ENCODE measurements at places on chromosomes 4 and X.

GRCh38 chr4:188275686-188276085 lies 136.4 kb downstream of the TRIML1 start:
- no peak for DNase-seq

- no peak for DNase-seq
Observed at GRCh38 chr4:58561170-58561569, 1451.0 kb upstream of the IGFBP7 start.

- DNase-seq: no peak
Observed at GRCh38 chr4:145418739-145419138, 62.9 kb upstream of the SMAD1 start.

DNA sequence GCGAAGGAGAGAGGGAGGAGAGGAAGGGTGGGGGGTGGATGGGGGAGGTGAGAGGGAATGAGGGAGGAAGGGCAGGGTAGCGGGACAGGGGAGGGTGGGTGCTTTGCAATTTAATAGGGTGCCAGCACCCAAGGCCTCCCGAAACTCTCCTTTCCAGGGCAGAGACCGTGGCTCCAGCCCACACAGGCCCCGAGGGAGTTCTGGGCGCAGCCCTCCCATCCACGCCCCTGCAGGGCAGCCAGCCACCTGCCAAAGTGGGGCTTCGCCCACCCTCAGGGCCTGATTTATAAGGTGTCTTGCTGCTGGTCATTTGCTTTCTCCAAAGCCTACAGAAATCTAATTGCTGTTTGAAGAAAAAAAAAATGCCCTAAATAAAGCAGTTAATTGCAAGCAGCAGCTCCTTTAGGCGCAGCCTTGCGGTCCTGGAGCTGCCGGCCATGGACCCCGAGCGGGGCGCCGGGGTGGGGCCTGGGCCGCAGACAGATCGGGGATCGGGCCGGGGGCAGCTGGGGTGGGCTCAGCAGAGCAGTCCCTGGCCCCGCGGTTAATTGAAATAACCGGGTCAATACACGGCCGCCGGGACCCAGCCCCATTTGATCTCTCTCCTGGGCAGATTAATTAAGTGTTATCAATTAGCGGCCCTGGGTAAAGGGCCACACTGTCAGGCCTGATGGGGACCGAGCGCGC lies 106.0 kb upstream of the NKX1-1 start:
- DNase-seq: no peak

DNA sequence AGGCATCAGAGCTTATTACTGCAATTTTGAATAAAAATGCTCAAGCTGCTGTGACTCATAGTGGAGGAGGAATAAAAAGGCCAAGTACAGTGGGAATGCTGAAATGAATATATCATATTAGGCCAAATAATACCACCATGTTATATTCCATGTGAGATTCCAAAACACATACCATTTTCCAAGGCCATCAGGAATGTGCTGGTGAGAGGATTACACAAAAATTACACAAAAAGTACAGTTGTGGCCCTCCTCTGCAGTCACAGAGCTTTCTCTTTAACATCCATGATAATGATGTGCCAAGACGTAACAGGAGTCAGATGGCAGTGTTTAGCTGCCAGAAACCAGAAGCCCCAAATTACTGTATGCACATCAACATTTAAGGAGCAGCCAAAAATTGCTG lies 153.5 kb downstream of the PCDH18 start:
- no peak for DNase-seq

- no peak for DNase-seq
Observed at GRCh38 chrX:46755671-46756070, 3.2 kb downstream of the SLC9A7 start.

- no peak for DNase-seq
Observed at GRCh38 chr4:16186986-16187385, 39.3 kb downstream of the TAPT1 start.

- no peak for DNase-seq
Observed at GRCh38 chr4:155807021-155807420, 48.2 kb downstream of the GUCY1B1 start.

- no peak for DNase-seq
Observed at GRCh38 chr4:145278341-145279121, 98.1 kb upstream of the OTUD4 start.

DNA sequence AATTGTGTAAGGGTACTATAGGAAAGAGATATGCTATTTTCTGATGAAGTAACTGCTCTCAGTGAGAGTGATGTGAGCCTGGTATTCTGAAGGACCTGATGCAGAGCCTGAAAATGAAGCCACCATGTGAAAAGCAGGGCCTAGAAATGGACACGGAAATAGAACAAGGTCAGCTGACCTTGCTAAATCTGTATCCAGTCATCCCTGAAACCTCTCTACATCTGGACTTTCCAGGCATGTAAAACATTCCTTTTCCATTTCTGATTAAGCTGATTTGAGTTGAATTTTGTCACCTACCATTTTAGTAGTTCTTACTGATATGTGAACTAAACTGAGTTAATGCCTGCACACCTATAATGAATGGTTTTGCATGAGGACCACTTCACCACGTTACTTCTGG lies 72.4 kb upstream of the NEIL3 start:
- DNase-seq: no peak

DNA sequence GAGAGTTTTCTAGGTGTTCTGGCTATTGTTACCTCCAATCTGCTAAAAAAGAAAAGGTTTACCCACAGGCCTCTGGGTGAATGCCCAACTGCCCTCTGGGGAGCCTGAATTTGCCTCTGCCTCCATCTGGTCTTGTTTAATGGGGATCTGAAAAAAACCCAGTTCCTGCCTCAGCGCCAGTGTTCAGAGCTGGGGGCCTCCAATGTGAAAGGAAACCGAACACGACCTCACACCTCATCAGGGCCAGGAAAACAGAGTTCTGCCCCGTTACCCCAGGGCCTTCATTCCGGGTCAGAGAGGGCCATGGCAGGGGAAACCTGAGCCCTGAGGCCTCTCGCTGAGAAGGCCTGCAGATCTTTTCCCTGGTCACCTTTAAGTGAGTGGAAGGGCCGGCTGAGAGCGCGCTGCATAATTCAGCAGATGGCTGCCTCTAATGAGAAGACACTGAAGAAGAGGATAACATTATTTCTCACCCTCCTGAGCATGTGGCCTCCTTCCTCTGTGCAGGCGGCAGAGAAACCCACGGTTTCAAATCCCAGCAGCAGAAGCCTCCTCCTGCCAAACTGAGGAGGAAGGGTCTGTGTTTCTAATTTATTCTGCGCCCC lies 6.8 kb downstream of the SEPTIN6 start:
- no peak for DNase-seq

DNA sequence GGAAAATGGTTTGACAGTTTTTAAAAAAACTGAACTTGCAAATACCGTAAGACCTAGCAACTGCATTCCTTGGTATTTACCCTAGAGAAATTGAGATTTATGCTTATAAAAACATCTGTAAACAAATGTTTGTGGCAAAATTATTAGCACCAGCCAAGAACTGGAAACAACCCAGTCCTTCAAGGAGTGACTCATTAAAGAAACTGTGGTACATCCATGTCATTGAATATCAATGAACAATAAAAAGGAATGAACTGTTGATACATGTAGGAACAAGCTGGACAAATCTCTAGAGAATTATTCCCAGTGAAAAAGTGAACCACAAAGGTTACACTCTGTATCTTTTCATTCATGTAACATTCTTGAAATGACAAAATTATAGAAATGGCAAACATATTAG lies 240.2 kb upstream of the ADAMTS3 start:
- no peak for DNase-seq

- no peak for DNase-seq
Observed at GRCh38 chr4:175745329-175745728, 66.7 kb downstream of the GPM6A start.

DNA sequence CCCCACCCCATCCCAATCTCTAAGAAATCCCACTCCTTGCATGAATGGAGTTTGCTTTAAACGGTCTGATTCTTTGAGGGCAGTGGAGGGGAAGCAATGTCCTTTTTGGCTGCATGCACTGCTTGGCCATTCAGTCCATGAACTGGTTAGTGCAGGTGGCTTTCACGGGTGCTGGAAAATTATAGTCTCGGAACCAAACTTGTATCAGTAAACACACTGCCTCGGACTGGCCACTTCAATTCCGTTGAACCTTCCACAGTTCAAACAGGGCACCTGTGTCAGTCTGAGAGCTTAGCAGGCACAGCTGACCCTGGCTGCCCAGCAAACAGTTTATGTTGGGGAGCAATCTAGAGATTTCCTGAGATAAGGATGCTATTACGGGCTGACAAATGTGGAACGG lies 255.6 kb downstream of the DHX15 start:
- no peak for DNase-seq

- no peak for DNase-seq
Observed at GRCh38 chr4:2878346-2878745, 34.7 kb downstream of the ADD1 start.

- DNase-seq: no peak
Observed at GRCh38 chrX:20515841-20516461, 249.2 kb upstream of the RPS6KA3 start.

GRCh38 chr4:2647403-2648158 lies 108.6 kb downstream of the TNIP2 start:
- no peak for DNase-seq

- no peak for DNase-seq
Observed at GRCh38 chr4:147388018-147388417, 92.9 kb upstream of the EDNRA start.

DNA sequence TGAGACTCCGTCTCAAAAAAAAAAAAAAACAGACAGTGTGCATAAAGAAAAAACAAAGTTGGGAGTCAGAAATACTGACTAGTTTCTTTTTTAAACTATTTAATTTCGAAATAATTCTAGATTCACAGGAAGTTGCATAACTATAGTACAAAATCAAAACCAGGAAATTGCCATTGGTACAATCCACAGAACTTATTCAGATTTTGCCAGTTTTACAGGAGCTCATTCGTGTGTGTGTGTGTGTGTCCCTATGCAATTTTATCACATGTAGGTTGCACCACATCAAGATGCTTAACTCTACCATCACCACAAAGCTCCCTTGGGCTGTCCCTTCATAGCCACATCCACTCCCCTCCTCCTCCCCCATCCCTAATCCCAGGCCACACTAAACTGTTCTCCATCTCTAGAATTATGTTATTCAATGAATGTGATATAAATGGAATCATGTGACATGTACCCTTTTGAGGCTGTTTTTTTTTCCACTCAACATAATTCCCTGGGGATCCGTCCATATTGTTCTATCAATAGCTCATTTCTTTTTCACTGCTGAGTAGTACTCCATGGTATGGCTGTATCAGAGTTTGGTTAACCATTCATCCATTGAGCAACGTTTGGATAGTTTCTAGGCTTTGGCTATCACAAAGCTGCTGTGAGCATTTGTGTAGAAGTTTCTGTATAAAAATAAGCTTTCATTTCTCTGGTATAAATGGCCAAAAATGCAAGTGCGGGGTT lies 16.3 kb upstream of the DDX3X start:
- DNase-seq: no peak

GRCh38 chr4:158875455-158875854 lies 106.6 kb downstream of the FNIP2 start:
- no peak for DNase-seq

- no peak for DNase-seq
Observed at GRCh38 chr4:175369087-175369486, 443.0 kb downstream of the GPM6A start.

DNA sequence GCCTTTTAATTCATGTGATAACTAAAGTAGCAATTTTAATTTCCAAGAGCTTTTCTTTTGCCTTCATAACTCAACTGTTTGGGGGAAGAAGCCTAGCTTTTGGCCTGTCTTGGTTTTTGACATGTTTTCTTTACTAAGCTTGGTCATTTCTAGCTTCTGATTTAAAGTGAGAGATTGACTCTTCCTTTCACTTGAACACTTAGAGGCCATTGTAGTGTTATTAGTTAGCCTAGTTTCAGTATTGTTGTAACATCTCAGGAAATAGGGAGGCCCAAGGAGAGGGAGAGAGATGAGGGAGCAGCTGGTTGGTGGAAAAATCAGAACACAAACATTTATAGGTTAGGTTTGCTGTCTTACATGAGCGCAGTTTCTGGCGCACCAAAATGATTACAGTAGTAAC lies 44.8 kb downstream of the DCLK2 start:
- DNase-seq: no peak

GRCh38 chr4:140633124-140633523 lies 64.4 kb upstream of the UCP1 start:
- no peak for DNase-seq

GRCh38 chr4:164874789-164875188 lies 2.2 kb upstream of the APELA start:
- DNase-seq: no peak

- DNase-seq: no peak
Observed at GRCh38 chrX:110409925-110410324, 51.3 kb downstream of the RTL9 start.

DNA sequence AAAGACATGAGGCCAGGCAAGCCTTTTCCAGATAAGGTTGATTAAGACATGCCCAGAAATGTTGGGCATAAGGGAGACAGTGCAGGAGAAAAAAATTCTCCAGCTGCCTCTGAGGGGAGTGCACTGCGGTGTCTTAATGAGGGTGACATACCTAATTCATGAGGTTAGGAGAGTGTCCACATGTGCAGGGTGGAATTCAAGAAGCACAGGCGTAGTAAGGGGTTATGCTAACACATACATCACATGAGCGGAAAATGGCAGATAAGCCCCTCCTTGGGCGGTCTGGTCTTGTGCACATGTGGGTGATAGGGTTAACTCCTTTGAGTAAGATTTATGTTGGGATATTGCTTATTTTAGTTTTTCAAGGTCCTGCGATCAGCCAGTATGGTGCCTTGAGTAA lies 122.4 kb downstream of the PHKA2 start:
- no peak for DNase-seq

GRCh38 chr4:164169591-164169990 lies 584.3 kb upstream of the SMIM31 start:
- DNase-seq: no peak

DNA sequence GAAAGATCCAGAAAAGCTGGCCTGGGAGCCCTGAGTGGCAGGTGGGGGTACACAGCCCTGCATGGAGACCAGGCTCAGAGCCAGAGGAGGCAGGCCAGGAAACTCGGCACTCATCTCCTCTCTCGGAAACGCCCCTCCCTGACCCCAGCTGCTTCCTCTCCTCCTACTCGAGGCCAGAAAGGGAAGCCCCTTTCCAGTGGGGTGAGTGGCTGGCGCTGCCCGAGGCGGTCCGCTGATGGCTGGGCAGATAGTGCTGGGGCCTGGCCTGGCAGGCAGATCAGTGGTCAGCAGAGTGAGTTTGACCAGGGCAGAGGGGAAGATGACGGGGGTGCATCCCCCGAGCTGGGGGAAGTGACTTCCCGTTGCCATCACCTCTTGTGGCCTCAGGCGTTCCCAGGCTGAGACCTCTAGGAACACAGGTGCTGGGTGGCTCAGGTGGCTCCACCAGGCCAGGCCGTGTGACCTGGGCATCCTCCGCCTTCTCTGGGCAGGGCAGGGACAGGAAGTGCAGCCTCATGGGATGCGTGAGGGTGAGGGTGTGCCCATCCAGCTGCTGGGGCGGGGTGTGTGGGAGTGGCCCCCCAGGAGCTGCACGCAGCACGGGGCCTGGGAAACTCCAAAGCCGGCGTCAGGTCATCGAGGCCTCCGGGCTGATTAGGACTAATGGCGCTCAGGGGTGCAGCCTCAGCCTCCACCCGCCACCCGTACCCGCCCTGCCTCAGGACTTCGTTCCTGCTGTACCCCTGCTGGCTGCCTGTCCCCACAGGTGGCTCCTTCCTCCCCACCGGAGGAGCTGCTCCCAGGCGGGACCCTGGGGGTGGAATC lies 5.7 kb downstream of the SH3BP2 start:
- DNase-seq: peak; percentile 85

Data from colonic mucosa (tissue), 4 donors.